ENCODE measurements at places on chromosomes 11 and 22. TPM values are rescaled to one million over a fixed set of nuclear protein-coding genes. Genes with fewer than 3 reads are reported as not detected.

Gene FJX1
- total RNA-seq: 3.3 TPM

Gene FGF4
- not detected for total RNA-seq

Gene PLAAT5
- 54.3 TPM for total RNA-seq

Gene SAA2
- 37.2 TPM for total RNA-seq

Gene ART5
- not detected for total RNA-seq

Gene OR52N4
- not detected for total RNA-seq

Gene PTDSS2
- 35.3 TPM for total RNA-seq

DNA sequence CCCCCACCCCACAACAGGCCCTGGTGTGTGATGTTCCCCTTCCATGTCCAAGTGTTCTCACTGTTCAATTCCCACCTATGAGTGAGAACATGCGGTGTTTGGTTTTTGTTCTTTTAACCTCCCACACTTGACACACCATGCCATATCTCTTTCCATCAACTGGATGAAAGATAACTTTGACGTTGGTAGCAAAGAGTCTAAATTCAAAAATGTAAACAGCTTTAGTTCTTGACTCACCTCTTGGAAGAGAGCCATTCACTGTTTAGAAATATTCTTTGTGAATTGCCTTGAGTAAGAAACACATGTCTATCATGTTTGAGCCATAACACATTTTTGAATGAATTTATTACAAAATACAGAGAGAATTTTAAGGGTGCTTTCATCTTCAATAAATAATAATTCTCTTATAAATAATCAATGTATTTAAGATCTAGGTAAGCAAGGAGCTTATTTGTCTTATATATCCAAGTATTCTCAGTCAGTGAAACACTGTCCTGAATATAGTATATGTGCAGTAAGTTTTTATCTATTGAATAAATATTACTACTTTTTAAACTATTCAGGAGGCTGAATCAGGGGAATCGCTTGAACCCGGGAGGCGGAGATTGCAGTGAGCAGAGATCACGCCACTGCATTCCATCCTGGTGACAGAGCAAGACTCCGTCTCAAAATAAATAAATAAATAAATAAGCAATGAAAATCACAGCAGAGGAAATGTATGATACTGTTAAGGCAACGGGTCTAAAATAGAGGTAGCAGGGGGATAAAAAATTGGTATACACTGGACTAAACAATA is 6.7 kb downstream of the CARD18 start:
- no peak for DNase-seq

DNA sequence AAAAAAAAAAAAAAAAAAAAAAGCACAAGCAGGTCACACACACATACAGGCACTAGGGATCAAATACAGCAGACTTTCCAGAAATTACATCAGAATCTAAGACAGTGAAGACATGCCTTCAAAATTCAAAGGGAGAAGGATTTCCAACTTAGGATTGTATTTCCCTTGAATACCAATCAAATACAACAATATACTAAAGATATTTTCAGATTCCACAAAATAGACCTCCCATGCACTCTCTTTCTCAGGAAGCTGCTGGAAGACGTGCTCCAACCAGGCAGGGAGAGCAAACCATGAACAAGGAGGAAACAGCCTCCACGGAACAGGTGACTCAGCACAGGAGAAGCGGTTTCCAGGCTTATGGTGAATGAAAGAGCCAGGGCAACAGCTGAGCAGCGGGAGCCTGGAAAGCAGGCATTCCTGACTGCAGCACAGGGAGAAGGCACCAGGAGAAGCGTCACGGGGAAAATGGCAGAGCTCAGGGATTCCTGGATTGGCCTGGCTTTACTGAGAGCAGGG is 32.0 kb downstream of the TMEM184B start:
- no peak for DNase-seq

DNA sequence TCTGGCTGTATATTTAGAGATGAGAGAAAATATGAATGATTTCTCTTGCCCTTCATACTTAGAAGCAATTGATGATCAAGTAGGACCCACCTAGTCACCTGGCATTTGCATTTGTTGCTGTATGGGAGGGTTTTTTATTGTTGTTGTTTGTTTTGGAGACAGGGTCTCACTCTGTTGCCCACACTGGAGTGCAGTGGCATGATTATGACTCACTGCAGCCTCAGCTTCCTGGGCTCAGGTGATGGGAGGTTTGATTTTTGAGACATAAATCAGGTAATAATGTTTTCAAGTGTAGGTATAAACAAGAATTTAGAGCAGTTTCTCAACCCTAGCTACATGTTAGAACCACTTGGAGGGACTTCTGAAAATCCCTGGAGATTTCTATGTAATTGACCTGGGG is 63.0 kb downstream of the TNRC6B start:
- DNase-seq: no peak

GRCh38 chr11:132112846-132113245 is 742.4 kb downstream of the NTM start:
- no peak for DNase-seq

GRCh38 chr11:80873310-80873999 is 1432.6 kb upstream of the TENM4 start:
- no peak for DNase-seq

GRCh38 chr11:62458212-62459002 is 39.6 kb downstream of the SCGB1A1 start:
- DNase-seq: no peak

DNA sequence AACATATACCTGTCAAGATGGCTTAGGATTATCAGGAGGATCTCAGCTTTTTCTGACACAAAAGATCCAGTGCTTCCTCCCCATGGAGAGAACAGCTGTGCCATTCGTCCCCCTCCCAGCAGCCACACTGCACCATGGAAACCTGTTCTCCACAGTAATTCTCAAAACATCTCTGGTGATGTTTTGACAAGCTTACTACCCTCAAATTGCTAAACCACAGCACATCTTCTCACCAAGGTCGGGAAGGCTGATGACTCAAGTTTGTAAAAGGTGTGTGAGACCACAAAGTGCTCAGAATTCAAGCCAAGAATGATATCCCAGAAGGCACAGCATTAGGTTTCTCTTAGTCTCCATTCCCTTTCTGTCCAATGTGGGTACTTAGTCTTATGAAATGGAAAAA is 3.9 kb upstream of the RAB38 start:
- DNase-seq: no peak

- no peak for DNase-seq
Observed at GRCh38 chr11:27864091-27864491, 163.8 kb upstream of the BDNF start.

All from omental fat pad (tissue), 4 donors.